ENCODE measurements at places on chromosomes 7 and 10.

DNA sequence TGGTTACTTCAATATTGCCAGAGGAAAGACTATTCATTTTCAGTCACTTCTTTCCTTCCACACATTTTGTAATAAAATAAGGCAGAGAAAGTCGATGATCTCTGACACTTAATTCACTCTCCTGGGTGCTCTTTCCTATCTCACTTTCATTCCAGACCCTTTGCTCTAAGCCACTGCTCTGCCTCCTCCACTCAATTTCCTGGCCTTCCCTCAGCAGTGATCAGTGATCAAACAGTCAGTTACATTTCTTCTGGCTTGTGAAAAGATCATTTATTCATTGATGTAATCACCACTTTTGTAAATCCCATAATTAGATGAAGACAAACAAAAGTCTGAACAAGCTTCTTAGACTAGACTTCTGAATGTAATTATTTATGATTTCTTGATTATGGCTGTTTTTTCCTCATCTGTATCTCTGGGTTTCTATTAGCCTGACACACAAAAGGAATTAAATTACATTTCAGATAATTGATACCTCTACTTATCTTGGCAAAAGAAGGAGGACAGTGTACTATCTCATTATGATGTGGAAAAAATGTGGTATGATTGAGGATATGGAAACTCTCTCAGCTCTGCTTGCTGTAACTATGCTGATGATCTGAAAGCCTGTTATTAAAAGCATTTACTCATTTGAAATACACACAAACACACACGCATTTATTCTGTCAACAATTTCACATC is 1102.3 kb downstream of the GRM8 start:
- no peak for DNase-seq

- DNase-seq: no peak
These were observed 159.6 kb downstream of the RAPGEF5 start for GRCh38 chr7:22197376-22197775.

GRCh38 chr7:2024567-2024918 is 208.2 kb downstream of the MAD1L1 start:
- no peak for DNase-seq

DNA sequence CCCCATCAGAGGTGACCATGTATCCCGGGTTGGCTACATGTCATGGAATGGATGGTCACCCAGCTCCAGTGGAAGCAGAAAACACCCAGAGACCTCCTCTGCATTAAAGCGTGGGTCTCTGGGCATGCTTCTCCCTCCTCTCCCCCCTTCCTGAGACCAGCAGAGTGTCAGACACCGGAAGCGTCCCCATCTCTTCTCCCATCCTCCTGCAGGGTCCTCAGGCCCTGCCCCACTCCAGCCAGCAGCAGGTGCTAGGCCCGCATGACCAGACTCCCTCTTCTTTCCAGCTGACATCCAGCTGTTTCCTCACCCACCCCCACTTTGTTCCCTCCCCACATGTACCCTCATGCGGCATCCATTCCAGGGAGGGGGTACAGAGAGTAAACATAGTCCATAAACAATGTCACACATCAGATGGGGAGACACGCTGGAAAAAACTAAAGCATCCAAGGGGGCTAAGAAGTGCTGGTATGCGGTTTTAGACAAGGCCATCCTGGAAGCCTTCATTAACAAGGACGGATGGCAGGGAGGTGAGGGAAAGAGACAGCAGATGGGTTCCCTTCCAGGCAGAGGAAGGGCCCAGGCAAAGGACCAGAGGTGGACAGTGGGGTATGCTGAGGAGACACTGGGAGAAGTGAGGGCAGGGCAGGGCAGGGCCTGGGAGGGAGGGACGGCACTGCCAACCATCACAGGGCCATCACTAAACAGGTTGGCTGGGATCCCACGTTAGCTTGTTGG is 12.5 kb upstream of the SLC18A3 start:
- no peak for DNase-seq

DNA sequence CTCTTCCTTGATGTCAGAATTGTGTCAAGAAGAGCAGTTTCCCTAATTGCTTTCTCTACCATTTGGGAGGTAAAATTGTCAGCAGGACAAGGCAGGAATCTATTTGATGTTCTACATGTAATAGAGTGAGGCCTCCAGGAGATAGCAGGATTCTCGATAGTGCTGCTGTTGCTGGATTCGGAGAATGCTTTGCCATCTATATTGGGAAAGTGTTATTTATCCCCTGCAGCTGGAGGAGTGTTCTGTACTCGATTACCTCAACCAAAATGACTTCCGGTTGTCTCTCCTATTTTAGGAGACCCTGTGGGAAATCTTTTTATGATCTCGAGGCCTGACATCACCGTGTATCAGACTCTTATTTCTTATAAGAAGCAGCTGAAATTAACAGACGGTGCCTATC is 217.1 kb downstream of the TMEM178B start:
- DNase-seq: no peak

- DNase-seq: no peak
These were observed 82.0 kb downstream of the VWC2 start for GRCh38 chr7:49855281-49855980.

GRCh38 chr10:43395571-43396060 is 13.4 kb downstream of the HNRNPF start:
- no peak for DNase-seq

- no peak for DNase-seq
These were observed 213.9 kb downstream of the MAD1L1 start for GRCh38 chr7:2018569-2019460.

GRCh38 chr7:156832195-156832877 is 60.6 kb downstream of the LMBR1 start:
- no peak for DNase-seq

DNA sequence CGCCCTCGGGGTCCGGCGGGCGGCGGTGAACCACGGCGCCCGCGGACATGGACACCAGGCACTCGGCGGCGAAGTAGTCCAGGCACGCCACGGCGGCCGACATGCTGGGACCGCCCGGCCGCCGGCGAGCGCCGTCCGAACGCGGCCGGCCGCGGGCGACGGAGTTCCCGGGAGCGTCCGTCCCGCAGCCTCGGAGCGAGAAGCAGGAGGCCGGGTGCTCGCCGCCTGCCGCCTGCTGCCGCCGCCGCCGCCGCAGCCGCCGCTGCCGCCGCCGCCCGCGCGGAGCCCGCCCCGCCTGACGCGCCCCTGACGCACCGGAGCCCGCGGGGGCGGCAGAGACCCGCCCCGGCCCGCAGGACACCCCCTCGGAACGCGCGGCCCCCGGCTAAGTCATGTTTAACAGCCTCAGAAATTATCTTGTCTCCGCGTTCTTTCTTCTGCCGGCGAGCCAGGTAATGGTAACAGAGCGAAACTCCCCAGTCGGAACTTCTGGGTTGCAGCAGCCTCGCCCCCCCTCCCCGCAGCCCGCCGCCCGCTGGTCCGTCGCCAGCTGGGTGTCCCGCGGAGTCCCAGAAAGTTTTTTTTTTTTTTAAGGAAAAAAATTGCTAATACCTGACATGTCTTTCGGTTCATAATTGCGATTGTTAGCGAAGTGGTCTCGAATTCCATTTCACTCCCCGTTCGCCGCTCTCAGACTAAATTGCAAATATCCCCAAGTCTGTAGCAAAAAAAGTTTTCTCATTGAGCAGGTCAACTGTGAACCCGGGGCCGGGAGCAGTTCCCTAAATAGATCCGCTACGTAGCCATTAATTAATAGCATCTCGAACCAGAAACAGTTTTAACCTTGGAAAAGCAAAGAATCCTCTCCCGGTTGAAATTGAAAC is at the start of gene KLF14:
Gene KLF14, minus strand, starts transcription at position 277 of the 884 bp plus-strand sequence. Its CDS starts 174 bp downstream, at position 103.
- no peak for DNase-seq

GRCh38 chr10:119129721-119130120 is 25.8 kb downstream of the DENND10 start:
- no peak for DNase-seq

- DNase-seq: no peak
These were observed 354.5 kb downstream of the TFEC start for GRCh38 chr7:115676080-115676479.

DNA sequence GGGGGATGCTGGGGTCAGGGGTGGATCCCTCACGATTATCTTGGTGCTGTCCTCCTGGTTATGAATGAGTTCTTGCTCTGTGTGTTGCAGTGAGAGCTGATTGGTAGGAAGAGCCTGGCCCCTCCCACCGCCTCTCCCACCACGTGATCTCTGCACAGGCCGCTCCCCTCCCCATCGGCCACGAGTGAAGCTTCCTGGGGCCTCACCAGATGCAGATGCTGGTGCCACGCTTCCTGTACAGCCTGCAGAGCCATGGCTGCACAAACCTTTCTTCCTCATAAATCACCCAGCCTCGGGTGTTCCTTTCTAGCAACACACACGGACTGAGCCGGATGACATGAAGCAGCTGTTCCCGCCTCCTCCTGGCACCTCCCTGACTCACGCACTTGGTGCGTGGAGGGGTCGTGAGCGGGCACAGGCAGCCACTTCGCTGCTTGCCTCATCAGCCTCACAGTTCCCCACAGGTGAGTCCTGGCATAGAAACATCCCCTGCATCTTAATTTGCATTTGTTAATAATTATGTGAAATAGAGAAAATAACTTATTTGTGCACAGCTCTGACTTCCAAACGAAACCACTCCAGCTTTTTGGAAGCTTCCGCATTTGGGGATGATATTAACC is 210.8 kb downstream of the ADARB2 start:
- no peak for DNase-seq

GRCh38 chr7:155947051-155947450 is 134.8 kb upstream of the SHH start:
- DNase-seq: no peak

DNA sequence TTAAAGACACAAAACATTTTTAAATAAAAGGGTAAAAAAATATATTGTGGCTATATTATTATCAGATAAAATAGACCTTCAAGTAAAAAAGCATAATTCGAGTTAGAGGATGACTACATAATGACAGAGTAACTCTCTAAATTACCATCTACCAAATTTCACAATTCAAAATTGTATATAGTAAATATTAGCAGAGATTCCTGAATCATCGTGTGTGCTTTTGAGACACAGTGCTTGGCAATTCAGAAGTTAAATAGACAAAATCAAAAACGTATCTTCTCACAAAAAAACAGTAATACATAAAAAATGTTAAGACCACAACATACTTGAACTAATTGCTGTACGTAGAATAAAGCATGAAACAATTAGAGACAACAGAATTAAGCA is 110.4 kb downstream of the AHR start:
- no peak for DNase-seq

GRCh38 chr10:93838278-93838677 is 55.5 kb upstream of the SLC35G1 start:
- DNase-seq: no peak
